ENCODE measurements at places on chromosomes 3 and 15. TPM values are rescaled to one million over a fixed set of nuclear protein-coding genes. Genes with fewer than 3 reads are reported as not detected.

Gene HEXA
- 129 TPM for total RNA-seq

DNA sequence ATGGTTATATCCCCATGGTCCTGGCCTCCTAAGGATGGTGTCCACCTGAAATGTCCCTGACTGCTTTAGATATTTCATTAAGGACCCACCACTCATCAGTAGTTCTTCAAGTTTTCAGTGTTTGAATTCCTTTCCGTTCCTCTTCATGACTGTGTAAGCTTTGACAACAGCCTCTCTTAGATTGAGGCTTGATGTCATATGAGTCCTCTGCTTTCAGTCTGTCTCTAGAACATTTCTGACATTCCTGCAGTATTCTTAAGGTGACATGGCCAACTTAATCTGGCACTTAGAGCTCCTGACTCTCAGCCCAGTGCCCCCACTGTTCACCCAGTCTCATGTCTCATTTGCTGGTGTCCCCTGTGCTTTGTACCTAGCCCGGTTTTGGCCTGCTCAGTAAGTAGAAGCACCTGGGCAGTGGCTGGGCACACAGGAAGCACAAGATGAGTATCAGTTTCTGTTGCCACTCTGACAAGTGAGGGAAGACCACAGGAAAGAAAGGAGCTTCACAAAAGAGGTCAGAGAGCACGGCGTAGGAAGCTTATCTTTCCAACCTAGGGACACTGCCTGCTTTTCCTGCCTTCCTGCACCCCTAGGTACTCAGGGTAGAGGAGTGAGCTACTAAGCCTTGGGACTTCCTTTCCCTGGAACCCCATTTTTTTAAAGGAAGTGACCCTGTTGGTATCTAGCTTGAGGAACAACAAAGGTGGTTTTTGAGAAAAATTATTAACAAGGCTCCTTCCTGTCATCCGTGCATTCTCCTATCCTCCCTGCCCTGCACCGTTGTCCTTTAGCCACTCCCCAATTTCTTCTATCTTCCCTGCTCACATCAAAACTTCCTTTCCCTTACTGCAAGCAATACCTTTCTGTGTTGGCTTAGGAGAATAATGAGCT, 103.1 kb downstream of the KLHL25 start:
- peaks cover 25% of the 10 kb centered on the region for H3K36me3 ChIP-seq
- H3K4me1 ChIP-seq = no peaks in the 10 kb centered on the region
- no peak for DNase-seq
- H3K27me3 ChIP-seq = no peaks in the 10 kb centered on the region
- no peak overlapping the region for H3K4me3 ChIP-seq
- H3K27ac ChIP-seq = peak overlapping the region; percentile 71

DNA sequence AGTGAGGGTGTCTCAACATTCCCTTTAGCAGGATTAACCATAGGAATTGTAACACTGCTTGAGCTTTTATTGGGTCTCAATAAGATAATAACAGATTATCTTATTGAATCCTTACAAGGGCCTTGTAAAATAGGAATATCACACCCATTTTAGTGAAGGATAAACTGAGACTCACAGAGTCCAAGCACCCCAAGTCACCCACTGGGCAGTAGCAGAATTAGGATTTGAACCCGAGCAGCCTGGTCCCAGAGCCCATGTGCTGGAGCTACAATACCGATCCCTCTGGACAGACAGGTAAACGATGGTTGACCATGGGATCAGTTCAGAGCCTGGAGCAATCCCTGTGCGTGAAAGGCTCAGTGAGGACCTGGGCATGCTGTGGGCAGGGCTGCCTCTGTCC, 56.3 kb upstream of the MRPS22 start:
- H3K4me1 ChIP-seq = peaks cover 2% of the 10 kb centered on the region
- H3K36me3 ChIP-seq = no peaks in the 10 kb centered on the region
- no peak for DNase-seq
- peaks cover 1% of the 10 kb centered on the region for H3K27me3 ChIP-seq

GRCh38 chr3:81490541-81491288, 270.7 kb downstream of the GBE1 start:
- no peak overlapping the region for H3K27ac ChIP-seq
- no peaks in the 10 kb centered on the region for H3K4me1 ChIP-seq
- H3K27me3 ChIP-seq = no peaks in the 10 kb centered on the region
- peak; percentile 79 for DNase-seq

DNA sequence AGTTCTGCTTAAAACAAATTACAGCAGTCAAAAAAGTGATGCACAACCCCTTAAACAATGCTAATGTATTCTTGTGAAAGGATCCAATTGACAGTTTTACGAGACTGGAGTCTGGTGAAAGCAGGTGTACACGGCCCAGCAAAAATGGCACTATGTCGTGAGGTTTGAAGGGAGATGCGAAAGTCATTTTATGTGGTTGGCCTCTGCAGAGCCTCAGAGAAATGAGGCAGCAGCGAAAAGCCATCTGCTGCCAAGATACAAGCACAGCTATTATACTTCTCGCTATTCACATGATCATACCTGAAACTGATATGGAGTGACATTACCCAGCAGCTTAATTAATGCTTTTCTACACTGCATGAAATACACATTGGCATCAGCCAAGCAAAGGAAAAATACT, 36.4 kb downstream of the MECOM start:
- no peaks in the 10 kb centered on the region for H3K36me3 ChIP-seq
- H3K4me1 ChIP-seq = peaks cover 12% of the 10 kb centered on the region
- no peaks in the 10 kb centered on the region for H3K27me3 ChIP-seq
- DNase-seq = no peak
- no peak overlapping the region for H3K4me3 ChIP-seq

DNA sequence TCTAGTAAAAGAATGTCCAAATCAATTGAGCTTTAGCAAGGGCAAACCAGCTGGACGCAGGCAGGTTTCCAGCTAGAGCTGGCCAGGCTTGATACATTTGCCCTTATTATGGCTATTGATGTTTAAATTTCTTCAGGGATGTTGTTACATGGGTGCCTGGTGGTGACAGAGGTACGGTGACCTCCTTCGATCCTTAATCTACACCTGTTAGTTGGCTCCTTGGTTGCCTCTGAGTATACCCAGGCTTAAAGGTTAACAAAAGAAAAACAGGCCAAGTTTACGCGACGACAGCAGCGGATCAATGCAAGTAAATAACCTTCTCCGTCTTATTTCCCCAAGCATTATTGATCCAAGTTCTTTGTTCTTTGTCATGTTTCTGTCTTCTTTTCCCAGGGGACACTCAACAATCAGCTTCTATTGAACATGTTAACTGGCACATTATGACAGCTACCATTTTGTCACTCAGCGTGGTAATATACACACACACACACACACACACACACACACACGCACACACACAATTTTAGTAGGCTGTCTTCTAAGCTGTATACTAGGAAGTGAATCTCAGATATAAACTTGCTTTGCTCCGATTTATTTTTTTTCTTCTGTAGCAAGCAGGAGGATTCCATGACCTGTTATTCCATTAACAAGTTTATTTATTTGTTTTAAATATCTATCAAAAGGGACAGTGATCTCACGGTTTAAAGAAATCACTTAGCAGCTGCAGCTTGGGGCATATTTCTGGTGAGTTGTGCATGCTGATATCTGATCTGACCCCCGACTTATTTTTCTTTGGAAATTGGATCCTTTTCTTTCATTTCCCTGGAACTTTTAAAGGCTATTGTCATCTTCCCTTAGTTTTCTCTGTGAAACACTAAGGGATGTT, 844.7 kb downstream of the MCTP2 start:
- no peak for DNase-seq
- no peaks in the 10 kb centered on the region for H3K27me3 ChIP-seq
- H3K4me1 ChIP-seq = peaks cover 13% of the 10 kb centered on the region
- peak overlapping the region; percentile 58 for H3K27ac ChIP-seq

DNA sequence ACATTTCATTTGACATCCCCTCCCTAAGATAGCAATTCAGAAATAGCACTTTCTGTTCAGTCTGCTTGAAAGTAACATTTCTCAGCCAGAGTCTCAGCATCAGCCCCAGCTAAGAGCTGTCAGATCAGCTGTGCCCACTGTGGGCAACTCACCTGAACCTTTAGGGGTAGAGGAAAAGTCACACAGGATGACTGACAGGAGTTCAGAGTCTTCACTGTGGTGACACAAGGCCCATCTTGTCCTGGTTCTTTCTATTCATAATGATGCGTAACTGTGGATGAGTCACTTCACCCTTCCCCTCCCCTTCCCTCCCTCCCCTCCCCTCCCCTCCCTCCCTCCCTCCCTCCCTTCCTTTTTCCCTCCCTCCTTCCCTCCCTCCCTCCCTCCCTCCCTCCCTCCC, 96.1 kb upstream of the RASGRP1 start:
- no peaks in the 10 kb centered on the region for H3K36me3 ChIP-seq
- DNase-seq = no peak
- no peak overlapping the region for H3K27ac ChIP-seq
- H3K4me1 ChIP-seq = no peaks in the 10 kb centered on the region
- no peaks in the 10 kb centered on the region for H3K27me3 ChIP-seq

GRCh38 chr3:24595796-24596195, 101.1 kb upstream of the THRB start:
- H3K4me1 ChIP-seq = peaks cover 54% of the 10 kb centered on the region
- H3K4me3 ChIP-seq = no peak overlapping the region
- no peaks in the 10 kb centered on the region for H3K27me3 ChIP-seq
- DNase-seq = peak; percentile 14
- peaks cover 8% of the 10 kb centered on the region for H3K36me3 ChIP-seq

- no peak for DNase-seq
- H3K36me3 ChIP-seq = no peaks in the 10 kb centered on the region
- no peak overlapping the region for H3K27ac ChIP-seq
- no peak overlapping the region for H3K4me3 ChIP-seq
Measured at GRCh38 chr3:191119415-191120295, 79.4 kb upstream of the OSTN start.

- H3K27ac ChIP-seq = no peak overlapping the region
- no peak for DNase-seq
- no peaks in the 10 kb centered on the region for H3K27me3 ChIP-seq
- no peak overlapping the region for H3K4me3 ChIP-seq
- no peaks in the 10 kb centered on the region for H3K36me3 ChIP-seq
Measured at GRCh38 chr3:67559029-67559605, 95.3 kb downstream of the SUCLG2 start.

GRCh38 chr3:153840487-153840886, 280.7 kb upstream of the ARHGEF26 start:
- H3K27me3 ChIP-seq = no peaks in the 10 kb centered on the region
- no peak overlapping the region for H3K27ac ChIP-seq
- no peak overlapping the region for H3K4me3 ChIP-seq

Gene SYNPR
- 0.90 TPM for total RNA-seq

Gene FGD5
- not detected for total RNA-seq

DNA sequence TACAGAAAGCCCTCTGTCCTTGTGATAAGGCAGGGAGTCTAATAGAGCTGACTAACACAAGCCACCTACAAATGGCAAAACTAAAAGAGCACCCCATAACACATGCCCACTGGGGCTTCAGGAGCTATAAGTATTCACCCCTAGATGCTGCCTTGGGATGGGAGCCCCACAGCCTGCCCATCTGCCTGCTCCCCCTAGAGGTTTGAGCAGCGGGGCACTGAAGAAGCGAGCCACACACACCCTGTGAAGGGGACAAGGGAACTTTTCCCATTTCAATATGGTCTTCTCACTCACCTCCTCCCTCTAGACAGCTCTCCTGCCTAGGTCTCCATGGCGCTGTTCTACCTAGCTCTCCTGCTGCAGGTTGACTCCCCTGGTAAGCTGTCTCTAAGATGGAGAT, 261.0 kb downstream of the SHQ1 start:
- H3K4me1 ChIP-seq = peaks cover 12% of the 10 kb centered on the region
- H3K36me3 ChIP-seq = no peaks in the 10 kb centered on the region
- no peak for DNase-seq

Gene HIGD2B
- not detected for total RNA-seq

GRCh38 chr3:45966371-45966791, 23.1 kb downstream of the CXCR6 start:
- no peaks in the 10 kb centered on the region for H3K4me1 ChIP-seq
- no peak overlapping the region for H3K4me3 ChIP-seq
- no peak overlapping the region for H3K27ac ChIP-seq
- peaks cover 4% of the 10 kb centered on the region for H3K36me3 ChIP-seq
- no peaks in the 10 kb centered on the region for H3K27me3 ChIP-seq

Gene SEC11A
- total RNA-seq = 243 TPM

Gene MCTP2
- total RNA-seq = 40.5 TPM

- no peak overlapping the region for H3K4me3 ChIP-seq
- no peaks in the 10 kb centered on the region for H3K36me3 ChIP-seq
- no peaks in the 10 kb centered on the region for H3K27me3 ChIP-seq
Measured at GRCh38 chr3:25495726-25496253, 67.7 kb downstream of the RARB start.

Gene ACAN
- not detected for total RNA-seq

GRCh38 chr3:24023197-24023596, 78.1 kb downstream of the NR1D2 start:
- no peak for DNase-seq
- no peaks in the 10 kb centered on the region for H3K4me1 ChIP-seq
- H3K27me3 ChIP-seq = no peaks in the 10 kb centered on the region
- no peak overlapping the region for H3K27ac ChIP-seq

GRCh38 chr3:31268868-31269267, 263.9 kb upstream of the STT3B start:
- no peak for DNase-seq
- H3K4me3 ChIP-seq = no peak overlapping the region
- no peaks in the 10 kb centered on the region for H3K36me3 ChIP-seq
- no peak overlapping the region for H3K27ac ChIP-seq
- no peaks in the 10 kb centered on the region for H3K27me3 ChIP-seq

GRCh38 chr3:112956351-112956750, 18.6 kb downstream of the CD200R1 start:
- no peaks in the 10 kb centered on the region for H3K36me3 ChIP-seq
- no peaks in the 10 kb centered on the region for H3K4me1 ChIP-seq
- H3K27me3 ChIP-seq = no peaks in the 10 kb centered on the region
- no peak overlapping the region for H3K4me3 ChIP-seq
- DNase-seq = no peak
- H3K27ac ChIP-seq = no peak overlapping the region

Gene GPR149
- not detected for total RNA-seq

All from Calu3 (cell line).